ENCODE measurements at places on chromosomes 2 and 18.

DNA sequence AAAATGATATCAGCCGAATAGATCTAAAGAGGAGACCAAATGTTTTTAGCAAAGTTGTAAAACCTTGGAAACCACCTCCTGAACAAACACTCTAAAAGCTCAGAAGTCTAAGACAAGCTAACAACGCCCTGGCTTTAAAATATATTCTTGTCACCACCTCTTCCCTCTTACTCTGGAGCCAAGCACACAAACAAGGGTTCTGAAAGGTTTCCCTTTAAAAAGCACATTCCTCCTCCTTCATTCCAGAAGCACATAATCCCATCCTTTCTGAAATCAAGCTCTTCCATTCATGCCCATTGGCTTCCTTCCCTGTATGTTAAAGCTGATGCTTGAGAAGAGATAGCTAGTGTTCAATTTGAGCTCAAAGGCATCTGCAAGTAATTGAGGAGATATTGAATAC lies 382.0 kb downstream of the LNPK start:
- no peak for DNase-seq

DNA sequence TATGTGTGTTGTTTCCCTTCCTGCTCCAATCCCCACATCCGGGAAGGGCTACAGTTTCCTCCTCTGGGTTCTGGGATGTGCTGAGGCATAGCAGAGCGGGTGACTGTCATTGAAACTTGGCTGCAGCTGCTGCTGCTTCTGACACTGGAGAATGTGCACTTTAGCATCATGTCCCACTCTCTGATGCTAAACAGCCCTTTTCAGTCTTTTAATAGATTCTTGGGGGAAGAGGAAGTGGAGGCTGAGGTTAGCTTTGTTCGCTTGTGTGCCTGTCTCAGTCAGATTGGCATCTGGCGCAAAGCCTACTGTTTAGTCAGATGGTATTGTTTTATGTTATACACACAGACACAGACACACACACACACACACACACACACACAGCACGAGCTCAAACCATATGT lies 136.5 kb upstream of the RND3 start:
- no peak for DNase-seq

- DNase-seq: no peak
Measured at GRCh38 chr2:33042265-33042664, 95.5 kb downstream of the LTBP1 start.

DNA sequence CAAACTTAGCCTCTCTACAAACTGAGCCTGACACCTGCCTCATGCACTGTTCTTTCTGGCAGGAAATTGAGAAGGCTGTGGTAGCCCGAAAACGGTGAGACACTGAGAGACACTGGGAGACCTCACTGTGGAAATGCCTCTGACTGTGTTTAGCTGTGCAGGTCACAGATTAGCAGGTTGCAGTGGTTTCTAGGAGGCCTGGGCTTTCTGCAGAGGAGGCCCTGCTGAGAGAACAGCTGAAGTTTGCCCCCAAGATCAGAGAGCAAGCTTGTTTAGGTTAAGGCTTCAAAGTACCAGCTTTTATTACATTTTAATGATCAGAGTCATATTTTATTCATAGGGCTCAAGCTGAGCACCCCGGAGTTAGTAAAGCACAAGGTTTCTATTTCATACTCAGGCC lies 68.7 kb upstream of the LYPD6 start:
- DNase-seq: no peak

DNA sequence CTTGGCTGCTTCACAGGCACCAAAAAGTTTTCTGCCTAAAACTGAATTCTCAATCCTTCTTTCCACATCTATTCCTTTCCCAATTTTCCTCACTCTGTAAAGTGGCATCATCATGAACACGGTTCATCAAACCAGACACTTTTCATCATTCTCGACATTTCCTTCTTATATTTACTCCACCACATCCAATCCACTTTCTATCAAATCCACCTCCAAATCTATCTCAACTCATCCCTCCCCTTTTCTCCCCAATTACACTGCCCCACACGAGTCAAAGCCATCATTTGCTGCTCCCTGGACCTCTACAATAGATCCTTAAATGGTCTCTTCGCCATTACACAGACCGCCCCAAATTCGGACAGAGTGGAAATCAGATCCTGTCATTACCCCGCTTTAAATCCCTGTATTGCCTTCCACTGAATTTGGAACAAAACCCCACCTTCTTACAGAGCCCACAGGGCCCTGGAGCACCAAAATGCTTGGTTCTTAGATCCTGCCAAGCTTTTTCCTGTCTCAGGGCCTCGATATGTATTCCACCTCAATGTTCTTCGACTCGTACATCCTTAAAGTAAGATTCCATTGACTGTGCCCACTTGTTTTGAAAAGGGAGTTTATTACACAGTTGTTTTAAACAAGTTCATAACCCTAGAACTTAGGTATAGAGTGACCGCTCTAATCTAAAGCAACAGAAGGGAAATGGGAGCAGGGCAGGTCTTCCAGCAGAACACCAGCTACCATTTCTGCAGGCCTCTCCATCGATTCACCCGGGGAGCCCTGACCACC lies 856 bp downstream of the ACAA2 start:
- DNase-seq: no peak

DNA sequence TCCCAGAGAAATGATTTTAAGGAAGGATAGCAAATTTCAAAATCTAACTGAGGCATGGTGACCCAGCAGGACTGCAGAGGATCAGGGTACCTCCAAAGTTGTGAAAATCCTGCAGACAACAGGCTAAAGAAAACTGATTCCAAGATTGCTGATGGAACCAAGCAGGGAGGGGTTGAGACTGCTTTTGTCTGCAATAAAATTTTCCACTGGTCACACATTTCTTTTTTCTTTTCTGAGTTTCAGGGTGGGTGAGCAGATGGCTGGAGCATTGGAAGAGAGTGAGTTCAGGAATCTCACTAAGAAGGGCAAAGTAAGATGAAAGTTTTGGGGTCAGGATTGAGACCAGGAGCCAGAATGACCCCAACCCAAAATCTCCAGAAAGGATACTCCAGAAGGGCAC lies 321.0 kb downstream of the TNS1 start:
- DNase-seq: no peak

GRCh38 chr2:234003972-234004617 lies 46.4 kb upstream of the SPP2 start:
- no peak for DNase-seq

DNA sequence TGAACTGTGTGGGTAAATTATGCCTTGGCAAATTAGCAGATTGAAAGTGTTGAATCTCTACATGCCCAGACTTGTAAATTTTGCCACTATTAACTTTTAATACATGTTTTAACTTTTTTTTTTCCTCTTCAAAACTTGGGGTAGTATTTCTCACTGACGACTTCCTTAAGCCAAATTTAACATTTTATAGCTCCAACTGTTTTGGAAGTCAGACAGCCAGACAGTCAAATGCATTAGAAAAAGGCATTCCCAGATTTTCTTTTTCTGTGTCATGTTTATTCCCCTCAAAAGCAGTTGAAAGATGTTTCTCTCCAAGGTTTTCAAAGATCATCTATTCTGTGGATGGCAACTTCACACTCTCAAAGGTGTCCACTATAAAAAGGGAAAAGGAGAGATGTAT lies 226.8 kb upstream of the FN1 start:
- no peak for DNase-seq

- DNase-seq: no peak
Measured at GRCh38 chr2:50879457-50879856, 152.5 kb downstream of the NRXN1 start.

DNA sequence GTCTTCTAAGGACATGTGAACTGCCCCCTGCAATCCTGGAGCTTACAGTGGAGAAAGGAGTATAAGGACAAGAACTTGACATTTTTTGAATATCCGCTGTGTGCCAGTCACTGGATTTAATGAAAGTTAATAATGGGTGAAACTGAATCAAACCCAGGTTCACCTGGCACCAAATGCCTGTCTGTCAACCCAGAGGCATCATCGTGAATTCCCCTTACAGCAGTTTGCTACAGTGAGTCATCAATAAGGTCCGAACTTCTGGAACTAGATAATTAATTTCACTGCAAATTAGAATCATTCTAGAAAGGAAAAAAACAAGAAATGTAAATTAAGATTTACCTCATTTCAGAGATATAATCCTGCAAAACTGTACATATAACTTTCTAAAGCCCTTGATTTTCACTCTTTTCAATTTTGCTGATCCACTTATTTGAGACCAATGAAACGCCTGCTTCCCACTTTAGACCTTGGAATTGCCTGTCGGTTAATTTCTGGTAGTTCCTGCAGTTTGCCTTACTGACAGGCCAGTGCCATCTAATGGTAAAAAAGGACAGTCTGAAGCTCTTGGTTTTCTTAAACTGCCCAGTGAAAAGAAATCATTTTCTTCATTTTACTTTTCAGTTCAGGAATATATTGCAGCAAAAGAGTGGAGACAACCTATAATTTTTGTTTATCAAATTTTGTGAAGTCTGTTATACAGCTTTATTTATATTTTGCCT lies 8.2 kb downstream of the DSG2 start:
- no peak for DNase-seq

DNA sequence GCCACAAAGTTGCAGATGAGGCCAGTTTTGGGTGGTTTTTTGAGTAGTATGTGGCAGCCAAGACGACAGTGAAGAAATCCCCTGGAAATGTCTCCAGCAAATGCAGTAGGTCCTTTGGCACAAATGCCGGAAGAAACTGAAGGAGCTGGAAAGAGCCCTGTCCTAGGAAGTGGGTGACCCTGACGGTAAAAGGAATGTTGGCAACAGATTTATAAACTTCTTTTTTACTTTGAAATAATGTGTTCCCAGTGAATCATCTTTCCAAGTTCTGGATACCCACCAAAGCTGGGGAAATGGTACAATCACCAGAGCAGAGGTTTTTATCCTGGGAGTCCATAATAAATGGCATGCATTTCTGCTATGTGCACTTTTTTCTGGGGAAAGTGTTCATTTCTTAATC lies 112.9 kb downstream of the CSRNP3 start:
- DNase-seq: no peak

DNA sequence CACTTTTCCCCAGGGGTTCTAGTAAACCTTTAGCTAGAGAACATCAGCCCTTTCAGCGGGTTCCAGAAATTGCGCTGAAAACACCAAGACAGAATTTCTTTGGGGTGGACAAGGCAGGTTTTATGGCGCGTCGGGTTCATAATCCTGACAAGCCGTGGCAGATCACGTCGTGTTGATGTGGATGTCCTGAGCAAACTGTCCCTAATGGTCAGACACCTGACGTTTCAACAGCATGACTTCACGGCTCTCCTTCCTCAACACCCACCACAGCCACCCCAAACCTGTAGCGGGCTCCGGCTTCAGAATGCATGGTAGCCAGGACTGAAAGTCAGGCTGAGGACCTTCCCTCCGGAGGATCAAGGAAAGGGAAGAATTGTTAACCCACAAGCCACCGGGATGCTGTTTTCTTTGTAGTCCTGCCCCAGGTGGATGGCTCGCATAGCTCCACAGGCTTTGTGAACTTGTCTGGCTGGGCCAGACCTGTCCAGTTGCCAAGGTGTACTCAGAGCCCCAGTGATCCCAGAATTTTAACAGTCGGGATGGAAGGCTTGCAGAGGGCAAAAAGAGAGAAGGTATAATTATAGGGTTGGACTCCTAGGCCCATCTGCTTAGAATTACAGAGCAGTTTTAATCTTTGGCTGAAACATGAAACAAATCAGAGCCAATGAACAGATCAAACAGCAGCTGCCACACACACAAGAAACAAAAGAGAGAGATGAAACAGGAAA lies 1.5 kb downstream of the APCDD1 start:
- no peak for DNase-seq

DNA sequence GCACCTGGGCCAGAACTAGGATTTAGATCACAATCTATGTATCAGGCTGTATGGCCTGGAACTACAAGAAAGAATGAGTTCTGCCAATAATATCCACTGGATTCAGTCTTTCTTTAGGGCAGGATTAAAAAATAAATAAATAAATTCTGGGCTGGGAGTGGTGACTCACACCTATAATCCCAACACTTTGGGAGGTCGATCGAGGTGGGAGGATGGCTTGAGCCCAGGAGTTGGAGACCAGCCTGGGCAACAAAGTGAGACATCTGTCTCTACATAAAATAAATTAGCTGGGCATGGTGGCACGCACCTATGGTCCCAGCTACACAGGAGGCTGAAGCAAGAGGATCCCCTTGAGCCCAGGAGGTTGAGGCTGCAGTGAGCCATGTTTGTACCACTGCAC lies 8.1 kb downstream of the AMMECR1L start:
- no peak for DNase-seq

DNA sequence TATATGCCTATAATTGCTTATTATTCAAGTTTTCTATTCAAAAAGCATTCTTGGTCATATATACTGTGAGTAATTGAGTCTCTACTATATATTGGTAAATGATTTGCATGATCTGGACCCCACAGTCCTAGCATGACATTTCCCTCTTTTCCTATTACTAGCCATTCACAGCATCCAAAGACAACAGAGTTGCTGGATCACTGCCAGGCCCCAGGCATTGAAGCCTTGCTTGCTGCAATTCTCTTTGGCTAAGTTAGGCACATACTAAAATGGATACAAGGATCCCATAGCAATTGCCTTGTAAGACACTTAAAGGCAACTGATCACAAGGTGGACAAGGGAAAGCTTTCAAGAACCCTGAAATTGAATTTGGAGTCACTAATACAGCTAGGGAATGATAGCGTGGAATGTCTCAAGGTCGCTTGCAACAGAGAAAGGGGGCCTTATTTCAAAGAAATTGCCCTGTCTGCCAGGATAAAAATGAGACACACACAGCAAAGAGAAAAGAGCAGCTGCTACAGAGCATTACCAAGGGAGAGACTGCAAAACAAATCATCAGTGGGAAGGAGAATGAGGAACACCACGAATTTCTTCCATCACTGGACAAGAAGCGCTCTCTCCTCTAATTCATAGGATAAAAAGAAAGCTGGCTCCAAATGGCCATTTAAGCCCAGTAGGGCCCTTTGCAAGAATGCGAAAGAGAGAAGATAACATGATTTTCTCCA lies 77.1 kb upstream of the EPHA4 start:
- DNase-seq: no peak

DNA sequence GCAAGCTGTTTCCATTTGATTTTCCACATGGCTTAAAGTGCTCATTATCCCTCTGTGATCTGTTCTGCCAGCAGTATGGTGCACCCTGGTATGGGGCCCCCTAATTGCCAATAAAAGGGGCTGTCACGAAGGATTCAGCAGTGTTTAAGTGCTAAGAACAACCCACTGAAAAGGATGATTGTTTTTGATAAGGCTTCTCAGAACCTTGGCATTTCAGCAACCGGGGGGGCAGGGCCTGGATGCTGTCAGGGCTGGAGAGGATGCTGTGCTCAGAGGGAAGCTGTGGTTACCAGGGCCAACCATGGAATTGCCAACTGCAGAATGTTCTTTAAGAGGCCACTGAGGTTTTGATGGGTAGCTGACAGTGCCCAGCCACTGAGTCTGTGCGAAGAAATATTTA lies 117.8 kb downstream of the CTIF start:
- peak; percentile 15 for DNase-seq

- DNase-seq: no peak
Measured at GRCh38 chr18:22604986-22605421, 187.3 kb upstream of the CTAGE1 start.

- no peak for DNase-seq
Measured at GRCh38 chr2:216015722-216016464, 2.5 kb upstream of the MREG start.

- no peak for DNase-seq
Measured at GRCh38 chr2:24840962-24841945, 48.0 kb downstream of the CENPO start.

All from activated CD8-positive, alpha-beta memory T cell treated with anti-CD3 and anti-CD28 coated beads, Interleukin-2, amount 50 U/mL, for 48 hours (primary cell).